ENCODE measurements at places on chromosomes 4 and X.
A peak's percentile ranks its signal among the peaks of the same experiment; 100 is the strongest.

DNA sequence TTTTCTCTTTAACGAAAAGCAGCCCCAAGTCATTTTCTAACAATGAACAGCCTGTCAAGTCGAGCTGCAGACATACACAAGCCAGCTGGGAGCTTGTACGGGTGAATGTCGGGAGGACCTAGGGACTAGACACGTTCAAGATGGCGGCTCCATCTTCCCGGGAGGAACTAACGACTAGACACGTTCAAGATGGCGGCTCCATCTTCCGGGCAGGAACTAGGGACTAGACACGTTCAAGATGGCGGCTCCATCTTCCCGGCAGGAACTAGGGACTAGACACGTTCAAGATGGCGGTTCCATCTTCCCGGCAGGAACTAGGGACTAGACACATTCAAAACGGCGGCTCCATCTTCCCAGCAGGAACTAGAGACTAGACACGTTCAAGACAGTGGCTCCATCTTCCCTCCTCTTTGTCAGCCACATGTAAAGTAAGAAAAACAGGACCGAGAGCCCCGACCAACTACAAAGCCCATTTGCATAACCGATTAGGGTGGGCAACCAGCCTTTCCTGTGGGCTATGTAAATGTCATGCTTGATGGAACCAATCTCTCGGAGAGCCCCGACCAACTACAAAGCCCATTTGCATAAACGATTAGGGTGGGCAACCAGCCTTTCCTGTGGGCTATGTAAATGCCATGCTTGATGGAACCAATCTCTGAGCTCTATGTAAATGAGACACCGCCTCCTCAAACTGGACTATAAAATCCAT is 175.5 kb downstream of the DHRSX start:
- DNase-seq = peak; percentile 86

GRCh38 chr4:81506731-81507130 is 35.0 kb upstream of the RASGEF1B start:
- no peak for DNase-seq

DNA sequence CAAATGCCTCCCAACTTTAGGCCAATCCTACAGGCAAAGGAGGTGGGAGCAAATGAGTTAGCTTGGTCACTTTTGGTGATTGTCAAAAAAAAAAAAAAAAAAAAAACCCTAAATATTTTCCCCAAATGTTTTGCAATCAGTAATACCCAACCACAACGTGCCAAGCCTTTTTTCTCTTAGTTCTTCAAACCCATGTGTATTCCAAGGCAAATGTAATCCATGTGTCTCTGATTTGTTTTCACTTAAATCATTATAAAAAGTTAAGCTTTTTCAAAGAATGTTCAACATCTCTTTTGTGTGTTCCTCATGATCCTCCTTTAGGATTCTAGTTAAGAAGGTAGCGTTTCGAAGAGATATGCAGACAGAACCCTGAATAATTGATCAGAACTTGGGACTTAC is 328.4 kb downstream of the PAPSS1 start:
- DNase-seq = no peak

DNA sequence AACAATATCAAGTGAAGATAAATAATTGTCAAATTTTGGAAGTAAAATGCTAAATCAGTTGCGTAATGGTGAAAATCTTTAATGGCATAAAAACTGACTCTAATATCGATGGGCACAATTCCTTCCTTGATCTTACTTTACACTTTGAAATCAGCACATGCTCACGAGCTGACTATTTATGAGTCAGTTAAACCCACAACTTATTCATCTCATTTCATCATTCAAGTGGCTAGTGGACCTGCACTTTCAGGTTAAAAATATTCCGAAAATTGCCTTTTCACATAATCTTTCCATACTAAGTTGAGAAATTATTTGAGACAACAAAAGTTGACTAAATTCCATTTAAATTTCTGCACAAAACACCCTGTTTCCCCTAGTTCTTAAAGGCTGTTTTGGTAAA is 582.1 kb upstream of the TENM3 start:
- no peak for DNase-seq

DNA sequence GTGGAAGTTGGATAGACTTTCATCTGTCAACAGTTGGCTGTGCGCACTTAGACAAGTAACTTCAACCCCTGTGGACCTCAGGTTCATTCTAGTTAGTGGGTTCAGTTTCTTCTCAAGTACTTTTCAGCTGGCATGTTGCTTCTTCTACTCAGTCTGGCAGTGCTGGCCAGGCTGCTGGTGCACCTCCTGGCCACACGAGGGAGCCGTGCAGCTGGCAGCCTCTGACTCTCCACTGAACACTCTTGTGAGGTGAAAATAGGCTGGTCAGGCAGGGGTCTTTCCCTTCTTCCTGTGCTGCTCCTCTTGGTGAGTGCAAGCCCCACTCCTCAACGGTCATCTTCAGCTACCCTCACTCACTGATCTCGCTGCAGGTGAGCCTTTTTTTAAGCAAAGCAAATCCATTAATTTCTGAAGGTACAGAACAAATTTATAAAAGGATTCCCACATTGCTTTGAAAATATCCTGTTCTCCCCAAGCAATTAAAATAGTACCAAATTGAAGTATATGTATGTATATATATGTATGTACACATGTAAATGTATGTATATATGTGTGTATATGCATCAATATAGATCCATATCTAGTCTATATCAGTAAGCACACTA is 30.6 kb downstream of the LONRF3 start:
- DNase-seq = no peak

DNA sequence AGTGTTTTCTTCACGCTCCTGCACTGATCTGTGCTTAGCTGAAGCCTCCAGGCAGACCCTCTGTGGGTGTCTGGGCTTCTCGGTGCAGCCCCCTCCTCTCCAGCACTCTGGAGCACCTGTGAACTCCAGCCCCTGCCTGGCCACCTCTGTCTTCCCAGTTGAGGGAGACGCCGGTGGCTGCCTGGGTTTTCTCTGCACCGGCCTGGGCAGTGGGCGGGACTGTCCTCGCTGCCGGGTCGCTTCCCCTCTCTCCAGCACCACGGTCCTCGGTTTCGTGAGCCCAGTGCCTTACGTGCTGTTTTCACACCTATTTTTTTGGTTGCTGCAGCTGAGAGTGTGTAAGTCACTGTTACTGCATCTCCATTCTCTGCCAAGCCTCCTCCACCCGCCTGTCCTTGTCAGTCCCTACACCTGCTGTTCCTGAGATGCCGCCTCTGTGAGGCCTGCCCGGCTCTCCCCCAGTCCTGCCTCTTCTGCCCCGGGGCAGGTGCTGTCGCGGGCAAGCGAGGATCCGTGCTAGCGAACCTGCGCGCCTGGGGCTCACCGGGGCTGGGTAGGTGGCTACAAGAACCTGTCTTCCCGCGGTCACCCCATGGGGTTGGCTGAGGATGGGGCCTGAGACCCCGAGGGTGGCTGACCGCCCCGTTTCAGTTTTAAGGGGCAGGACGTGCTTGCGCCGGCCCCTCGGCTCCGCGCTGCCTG is 2.4 kb upstream of the FGFRL1 start:
- no peak for DNase-seq

GRCh38 chrX:18885328-18886004 is 98.4 kb downstream of the PHKA2 start:
- DNase-seq = no peak

DNA sequence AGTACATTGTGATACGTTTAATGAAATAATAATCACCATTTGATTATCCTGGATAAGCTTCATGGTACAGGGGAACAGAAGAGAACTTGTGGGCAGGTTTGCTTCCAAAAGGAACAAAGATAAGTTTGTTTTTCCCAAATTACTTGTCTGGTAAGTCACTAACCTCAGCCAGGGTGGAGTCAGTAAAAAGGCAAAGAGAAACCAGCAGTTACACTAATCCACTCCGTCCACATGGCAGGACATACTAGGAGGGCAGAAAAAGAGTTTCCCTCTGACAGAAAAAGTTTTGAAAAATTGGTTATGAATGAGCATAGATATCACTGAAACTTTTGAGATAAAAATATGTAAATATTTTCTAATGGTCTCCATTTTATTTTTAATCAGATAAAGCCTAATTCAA is 285.9 kb downstream of the IL15 start:
- no peak for DNase-seq

GRCh38 chr4:146488495-146489174 is 33.1 kb downstream of the SLC10A7 start:
- DNase-seq = no peak

GRCh38 chr4:61200187-61200915 is at the start of gene ADGRL3:
Gene ADGRL3, plus strand, starts transcription at chr4:61200326.
- no peak for DNase-seq

DNA sequence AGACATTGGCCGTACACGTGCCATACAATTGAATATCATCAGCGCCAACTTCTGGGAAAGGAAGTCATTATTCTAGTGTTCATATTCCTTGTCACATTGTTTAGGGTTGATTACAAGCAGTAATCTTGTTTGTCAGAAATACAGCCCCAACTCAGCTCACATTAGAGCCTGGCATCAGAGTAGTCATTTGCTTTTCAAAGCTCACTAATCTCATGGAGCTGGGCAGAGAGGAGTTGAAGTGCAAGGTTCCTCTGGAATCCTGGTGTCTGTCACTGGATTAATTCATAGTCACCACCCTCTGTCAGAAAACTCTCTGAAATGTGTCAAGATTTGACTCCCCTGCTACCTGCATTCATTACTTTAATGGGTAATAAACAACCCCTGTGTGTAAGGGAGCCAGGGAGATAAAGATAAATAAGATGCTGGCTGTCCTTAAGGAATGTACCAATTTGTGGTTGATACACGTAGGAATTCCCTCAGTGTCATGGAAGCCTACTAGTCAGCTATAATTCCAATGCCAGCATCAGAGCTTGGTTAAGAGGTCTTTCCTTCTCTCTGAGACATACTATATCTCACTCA is 43.7 kb upstream of the S100G start:
- DNase-seq = no peak

GRCh38 chr4:68358988-68359387 is 9.1 kb upstream of the YTHDC1 start:
- no peak for DNase-seq

- DNase-seq = no peak
These were observed 235.9 kb downstream of the OR13H1 start for GRCh38 chrX:131779741-131780140.

DNA sequence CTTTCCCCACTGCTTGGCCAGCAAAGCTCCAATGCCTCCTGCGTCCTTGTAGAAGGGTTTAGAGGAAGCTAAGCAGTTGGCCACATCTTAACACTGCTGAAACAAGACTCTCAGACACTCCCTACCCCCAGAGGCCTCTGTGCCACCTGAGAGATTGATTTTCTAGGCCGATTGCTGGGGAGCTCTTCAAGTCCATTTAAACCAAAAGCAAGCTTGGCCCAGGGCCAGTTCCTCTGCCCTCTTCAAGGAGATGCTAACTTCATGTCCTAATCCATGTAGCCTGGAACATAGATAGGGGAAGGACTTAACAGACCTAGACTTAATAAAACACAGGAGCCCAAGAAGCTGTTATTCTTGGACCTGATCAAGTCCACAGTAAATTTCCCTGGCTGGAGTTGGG is 27.2 kb upstream of the FMR1NB start:
- no peak for DNase-seq

- no peak for DNase-seq
These were observed 106.9 kb upstream of the PAQR3 start for GRCh38 chr4:79046016-79046592.

DNA sequence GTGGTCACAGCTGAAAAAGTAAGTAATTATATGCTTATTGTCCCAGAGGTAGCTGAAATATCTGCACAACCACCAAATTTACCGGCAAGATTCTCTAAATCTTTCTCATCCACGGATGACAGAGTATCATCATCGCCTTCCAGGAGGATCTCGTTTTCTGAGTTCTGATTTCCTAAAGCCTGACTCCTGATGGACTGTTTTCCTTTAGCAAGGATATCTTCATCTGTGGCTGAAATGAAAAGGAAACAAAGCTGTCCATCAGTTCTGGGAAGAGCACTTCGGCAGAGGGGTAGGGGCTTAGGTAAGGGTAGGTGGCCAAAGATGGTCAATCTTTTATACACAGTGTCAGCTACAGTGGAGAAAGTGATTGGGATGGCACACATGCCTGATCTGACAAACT is 8.7 kb downstream of the MAB21L2 start:
- no peak for DNase-seq

- DNase-seq = peak; percentile 89
These were observed 18.2 kb downstream of the ELF4 start for GRCh38 chrX:130091980-130092522.

GRCh38 chr4:128009428-128009827 is 44.2 kb downstream of the ABHD18 start:
- no peak for DNase-seq

- DNase-seq = no peak
These were observed 577.1 kb downstream of the ANKRD50 start for GRCh38 chr4:124135409-124135813.

- no peak for DNase-seq
These were observed 1242.8 kb upstream of the DIAPH2 start for GRCh38 chrX:95441836-95442235.

- no peak for DNase-seq
These were observed 168.8 kb downstream of the CDS1 start for GRCh38 chr4:84751707-84752106.
